ENCODE measurements at places on chromosomes 1 and 21. TPM values are rescaled to one million over a fixed set of nuclear protein-coding genes. Genes with fewer than 3 reads are reported as not detected.

Gene ACTL8
- total RNA-seq: not detected

Gene MINDY1
- 29.2 TPM for total RNA-seq

Gene RASSF5
- 15.3 TPM for total RNA-seq

Gene C8B
- 0.14 TPM for total RNA-seq

Gene GJA9
- total RNA-seq: not detected

Gene SYTL1
- 110 TPM for total RNA-seq

Gene CLDN17
- total RNA-seq: not detected

Gene KCNK2
- 0.12 TPM for total RNA-seq

Gene S100A14
- total RNA-seq: 6.9 TPM

Gene SLC66A1
- total RNA-seq: 8.4 TPM

DNA sequence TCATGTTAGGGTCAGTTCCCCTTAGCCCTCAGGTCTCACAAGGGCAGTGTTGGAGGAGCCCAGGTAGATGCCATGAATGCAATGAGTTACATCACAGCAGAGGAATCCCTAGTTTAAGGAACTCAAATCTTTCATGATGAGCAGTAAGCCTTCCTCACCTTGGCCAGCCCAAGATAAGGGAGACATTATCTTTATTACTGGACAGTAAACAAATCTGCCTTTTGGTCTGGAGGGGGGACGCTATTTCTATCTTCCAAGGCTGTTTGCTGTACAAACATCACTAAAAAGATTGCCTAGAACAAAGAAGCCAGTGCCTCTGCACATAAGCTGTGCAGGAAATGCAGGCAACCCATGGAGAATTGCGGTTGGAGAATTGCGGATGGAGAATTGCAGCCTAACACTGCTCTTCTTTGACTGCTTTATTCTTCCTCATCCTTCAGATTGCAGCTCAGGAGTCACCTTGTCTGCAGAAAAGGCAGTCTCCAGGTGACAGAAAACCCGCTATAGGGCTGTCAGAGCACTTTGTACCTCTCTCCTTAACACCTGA, 2.3 kb upstream of the CHI3L1 start:
- DNase-seq: no peak

DNA sequence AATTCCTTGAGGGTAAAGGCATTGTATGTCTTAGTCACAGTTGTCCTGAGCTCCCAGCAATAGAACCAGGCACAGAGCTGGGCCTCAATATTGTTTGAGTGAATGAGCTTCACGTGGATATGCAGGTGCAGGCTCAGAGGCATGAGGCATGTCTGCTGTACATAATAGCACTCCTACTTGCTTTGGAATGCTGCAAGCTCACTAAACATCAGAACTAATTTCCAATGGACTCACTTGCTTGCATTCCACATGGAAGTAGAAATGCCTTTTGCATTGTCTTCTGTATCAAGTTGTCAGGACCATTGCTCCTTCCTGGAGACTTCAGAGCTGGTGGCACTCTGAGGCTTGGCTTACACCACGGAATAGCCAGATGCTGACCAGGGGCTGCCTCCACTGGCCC, 37.1 kb downstream of the INAVA start:
- DNase-seq: no peak

GRCh38 chr1:207992677-207993236, 81.8 kb upstream of the CD34 start:
- no peak for DNase-seq

DNA sequence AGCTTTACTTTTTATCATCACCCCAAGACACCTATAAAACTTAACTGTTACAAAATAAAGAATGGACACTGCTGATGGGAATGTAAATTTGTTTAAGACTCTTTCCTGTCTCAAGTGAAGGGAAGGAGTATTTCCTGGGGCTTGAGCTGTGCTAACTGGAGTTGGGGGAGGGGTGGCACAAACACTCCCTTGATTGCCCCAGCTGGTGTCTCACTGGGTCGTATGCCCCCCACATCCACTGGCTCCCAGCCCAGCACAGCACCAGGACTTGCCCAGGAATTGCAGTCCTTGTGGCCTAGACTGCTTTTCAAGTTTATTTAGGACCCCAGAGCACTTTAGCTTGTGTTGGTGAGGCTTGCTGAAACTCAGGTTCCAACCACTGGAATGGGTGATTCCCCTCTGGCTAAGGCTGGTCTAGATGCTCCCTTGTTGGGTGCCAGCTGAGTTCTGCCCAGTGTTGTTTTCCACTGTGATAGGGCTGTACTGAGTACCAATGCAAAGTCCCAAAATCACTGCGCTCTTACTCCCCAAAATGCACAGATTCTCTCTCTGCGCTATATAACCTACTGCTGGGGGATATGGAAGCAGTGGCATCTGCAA, 49.1 kb upstream of the DR1 start:
- DNase-seq: no peak

DNA sequence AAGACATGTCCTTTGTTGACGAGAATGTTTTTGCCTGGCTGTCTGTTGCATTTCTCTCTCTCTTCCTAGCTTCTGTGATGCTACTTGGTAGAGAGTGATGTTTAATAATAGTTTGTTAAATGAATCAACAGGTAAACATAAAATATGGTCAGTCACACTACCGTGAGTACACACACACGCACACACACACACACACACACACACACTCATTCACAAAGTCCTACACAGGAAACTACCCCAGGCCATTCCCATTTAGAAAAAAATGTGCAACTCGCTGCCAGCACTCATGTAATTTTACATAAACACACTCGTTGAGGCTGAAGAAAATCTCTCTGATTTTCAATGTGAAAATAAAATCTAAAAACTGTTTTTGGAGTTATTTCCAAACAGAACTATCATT, 38.7 kb downstream of the RUNX1 start:
- DNase-seq: no peak

- DNase-seq: no peak
Observed at GRCh38 chr1:204677864-204678263, 7.7 kb downstream of the LRRN2 start.

- DNase-seq: no peak
Observed at GRCh38 chr1:82565146-82565545, 764.4 kb downstream of the ADGRL2 start.

DNA sequence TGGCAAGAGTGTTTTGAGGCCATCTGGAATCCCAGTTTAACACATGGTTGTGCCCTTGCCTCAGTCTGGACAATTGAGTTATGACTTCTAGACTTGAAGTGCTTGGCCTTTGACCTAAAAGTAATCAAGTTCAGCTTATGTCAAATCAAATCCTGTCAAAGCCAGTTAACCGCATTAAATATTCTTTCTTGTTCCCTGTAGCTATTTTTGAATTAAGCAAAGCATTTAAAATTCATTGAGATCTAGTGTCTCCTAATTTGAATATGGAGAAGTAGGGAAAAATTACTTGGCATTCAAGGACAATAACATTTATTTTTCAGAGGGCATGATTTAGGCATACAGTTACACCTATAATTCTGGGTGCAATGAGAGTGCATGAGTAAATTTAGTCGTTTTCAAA, 32.1 kb downstream of the MDM4 start:
- no peak for DNase-seq

DNA sequence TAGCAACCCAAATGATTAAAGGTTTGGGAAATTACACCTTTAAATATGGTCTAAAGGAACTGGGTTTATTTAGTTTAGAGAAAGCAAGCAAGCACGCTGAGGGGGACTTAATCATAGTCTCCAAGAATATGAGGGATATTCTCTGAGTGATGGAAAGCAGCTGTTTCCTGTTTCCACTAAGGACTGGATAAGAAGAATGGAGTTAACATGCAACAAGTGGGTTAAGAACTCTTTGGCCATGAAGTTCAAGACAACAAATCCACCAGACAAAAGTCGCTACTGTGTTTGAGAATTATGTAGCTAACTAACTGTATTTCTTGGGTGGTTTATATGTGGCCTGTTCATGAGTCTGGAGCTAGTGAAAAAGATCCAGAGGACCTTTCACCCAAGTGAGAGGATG, 85.7 kb downstream of the TGFB2 start:
- no peak for DNase-seq

GRCh38 chr1:49526672-49527071, 497.1 kb downstream of the AGBL4 start:
- DNase-seq: no peak

DNA sequence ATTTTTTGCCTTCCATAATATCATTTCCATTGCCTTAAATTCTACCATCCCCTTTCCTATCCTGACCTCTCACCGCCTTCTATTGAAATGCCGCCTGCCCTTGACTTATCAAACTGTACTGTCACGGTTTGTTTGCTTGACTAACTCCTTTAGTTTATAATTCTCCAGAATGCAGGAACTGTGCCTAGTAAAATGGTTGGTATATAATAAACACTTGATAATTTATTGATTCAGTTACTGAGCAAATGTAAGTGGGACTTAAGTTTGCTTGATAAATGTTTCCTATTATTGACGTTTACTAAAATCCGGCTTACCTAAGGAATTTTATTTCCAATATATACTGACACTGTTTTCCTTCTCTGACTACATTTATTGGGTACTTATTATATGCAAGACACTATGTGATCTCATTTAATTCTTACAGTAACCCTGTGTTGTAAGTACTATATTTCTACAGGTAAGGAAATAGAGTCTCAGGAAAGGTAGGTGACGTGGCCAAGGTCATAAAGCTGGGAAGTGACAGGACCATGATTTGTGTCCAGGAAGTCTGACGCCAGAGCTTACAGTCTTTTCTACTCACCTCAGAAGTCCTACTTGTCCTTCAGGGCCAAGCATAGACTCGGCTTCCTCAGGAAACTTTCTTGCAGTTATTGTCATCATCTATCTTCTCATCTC, 35.7 kb downstream of the DPT start:
- DNase-seq: peak; percentile 21

- no peak for DNase-seq
Observed at GRCh38 chr1:244090645-244091044, 39.6 kb downstream of the ZBTB18 start.

DNA sequence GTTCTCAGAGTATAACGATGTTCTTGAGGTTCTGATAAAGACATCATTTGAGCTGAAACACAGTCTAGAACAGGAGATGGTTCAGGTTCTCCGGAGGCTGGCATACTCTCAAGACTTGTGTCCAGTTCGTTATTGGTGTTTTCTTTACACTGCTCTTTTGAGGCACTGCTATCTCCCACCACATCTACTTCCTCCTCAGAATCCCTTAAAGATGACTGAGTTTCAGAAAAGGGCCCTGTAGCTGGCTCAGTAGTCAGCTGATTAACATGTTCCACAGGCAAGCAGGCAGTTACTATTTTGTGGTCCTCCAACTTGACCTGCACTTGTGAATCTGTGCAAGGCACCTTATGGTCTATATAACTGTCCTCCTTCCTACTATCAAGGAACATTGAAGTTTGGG, 50.2 kb downstream of the ZZZ3 start:
- no peak for DNase-seq

- no peak for DNase-seq
Observed at GRCh38 chr1:85174503-85174902, 26.3 kb downstream of the SYDE2 start.

DNA sequence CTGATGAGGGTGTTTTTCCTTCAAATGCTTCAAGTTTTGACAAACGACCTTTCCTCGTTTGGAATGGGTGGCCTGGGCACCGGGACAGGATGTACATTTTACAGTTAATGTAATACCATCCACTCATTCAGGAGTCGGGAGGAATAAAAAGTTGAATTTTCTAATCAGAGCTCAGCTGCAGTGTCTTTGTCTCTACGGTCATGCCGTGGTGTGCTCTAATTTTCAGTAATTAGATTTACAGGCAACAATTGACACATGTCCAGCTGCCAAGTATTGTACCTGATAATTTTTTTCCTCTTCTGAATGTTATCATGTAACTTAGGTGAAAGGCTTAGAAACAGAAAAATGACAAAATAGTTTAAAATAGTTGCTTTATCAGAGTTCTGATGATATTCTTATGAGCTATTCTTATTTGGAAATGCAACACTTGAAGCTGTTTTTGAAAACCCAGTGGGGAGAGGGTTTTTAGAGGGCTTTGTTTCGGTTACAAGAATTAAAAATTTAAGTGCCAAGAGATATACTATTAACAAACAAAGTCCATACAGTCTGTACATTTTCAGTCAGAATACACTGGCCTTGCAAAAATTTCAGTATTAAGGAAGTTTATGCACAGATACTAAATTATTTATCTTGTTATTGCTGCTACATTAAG, 1.0 kb downstream of the CDKN2C start:
- no peak for DNase-seq

- no peak for DNase-seq
Observed at GRCh38 chr1:156433602-156434001, 64.6 kb downstream of the RHBG start.

- DNase-seq: peak; percentile 74
Observed at GRCh38 chr1:52141513-52142219, at the start of gene ZFYVE9. TSS of gene ZFYVE9 (plus strand) at chr1:52142089. CDS start at chr1:52233207, 91,118 bp downstream.

GRCh38 chr21:45203983-45204382, 83.7 kb downstream of the POFUT2 start:
- DNase-seq: no peak

GRCh38 chr1:15283526-15283925, 36.5 kb downstream of the FHAD1 start:
- peak; percentile 36 for DNase-seq

- DNase-seq: no peak
Observed at GRCh38 chr1:245538671-245539070, 383.9 kb downstream of the KIF26B start.

- no peak for DNase-seq
Observed at GRCh38 chr1:39142401-39143060, 62.0 kb upstream of the MACF1 start.

DNA sequence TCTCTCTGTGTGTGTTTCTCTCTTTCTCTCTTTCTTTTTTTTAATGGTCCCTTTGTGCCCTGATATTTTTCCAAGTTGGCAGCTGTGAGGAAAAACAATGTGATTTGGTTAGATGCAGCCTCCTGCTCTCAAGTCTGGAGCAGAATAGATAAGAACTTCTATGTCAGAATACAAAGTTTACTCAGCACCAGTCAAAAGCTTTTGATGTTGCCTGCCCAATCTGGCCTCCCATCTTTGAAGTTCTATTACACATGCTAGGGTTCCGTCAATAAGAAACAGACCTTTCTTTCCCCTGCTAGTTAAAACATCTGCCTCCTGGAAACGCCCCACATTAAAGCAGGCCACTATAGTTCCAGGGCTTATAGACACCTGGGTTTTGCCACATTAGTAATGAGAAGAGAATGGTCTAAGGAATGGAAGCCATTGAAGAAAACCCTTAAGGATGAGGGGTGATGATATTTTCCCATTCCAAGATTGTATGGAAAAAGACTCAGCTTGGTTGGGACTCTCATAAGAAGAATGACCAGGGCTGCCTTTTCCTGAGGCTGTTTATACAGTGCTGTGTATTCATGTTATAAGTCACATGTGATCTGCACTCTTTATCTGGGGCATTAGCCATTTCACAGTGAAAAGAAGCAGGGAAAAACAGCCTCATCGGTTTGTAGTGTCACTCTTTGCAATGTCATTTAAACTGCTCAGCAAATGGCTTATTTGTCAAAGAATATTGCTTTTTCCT, 414.7 kb upstream of the PROX1 start:
- DNase-seq: no peak

GRCh38 chr1:83060651-83061390, 938.1 kb downstream of the TTLL7 start:
- DNase-seq: no peak

- no peak for DNase-seq
Observed at GRCh38 chr1:237553078-237553477, 337.6 kb downstream of the ZP4 start.
